ENCODE measurements at places on chromosomes 6 and 20. TPM values are rescaled to one million over a fixed set of nuclear protein-coding genes. Genes with fewer than 3 reads are reported as not detected.

DNA sequence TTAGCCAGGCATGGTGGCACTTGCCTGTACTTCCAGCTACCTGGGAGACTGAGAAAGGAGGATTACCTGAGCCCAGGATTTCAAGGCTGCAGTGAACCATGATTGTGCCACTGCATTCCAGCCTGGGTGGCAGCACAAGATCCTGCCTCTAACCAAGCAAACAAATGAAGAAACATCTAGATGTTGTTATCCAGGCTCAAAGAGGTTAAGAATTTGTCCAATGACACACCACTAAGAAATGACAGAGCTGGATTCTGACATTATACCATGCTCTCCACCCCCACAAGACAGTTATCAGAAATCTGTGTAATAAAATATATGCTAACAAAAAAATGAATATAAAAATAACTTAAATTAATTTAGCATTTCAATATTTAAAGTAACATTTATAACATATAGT lies 925.5 kb upstream of the SLC35B3 start:
- no peak for DNase-seq

DNA sequence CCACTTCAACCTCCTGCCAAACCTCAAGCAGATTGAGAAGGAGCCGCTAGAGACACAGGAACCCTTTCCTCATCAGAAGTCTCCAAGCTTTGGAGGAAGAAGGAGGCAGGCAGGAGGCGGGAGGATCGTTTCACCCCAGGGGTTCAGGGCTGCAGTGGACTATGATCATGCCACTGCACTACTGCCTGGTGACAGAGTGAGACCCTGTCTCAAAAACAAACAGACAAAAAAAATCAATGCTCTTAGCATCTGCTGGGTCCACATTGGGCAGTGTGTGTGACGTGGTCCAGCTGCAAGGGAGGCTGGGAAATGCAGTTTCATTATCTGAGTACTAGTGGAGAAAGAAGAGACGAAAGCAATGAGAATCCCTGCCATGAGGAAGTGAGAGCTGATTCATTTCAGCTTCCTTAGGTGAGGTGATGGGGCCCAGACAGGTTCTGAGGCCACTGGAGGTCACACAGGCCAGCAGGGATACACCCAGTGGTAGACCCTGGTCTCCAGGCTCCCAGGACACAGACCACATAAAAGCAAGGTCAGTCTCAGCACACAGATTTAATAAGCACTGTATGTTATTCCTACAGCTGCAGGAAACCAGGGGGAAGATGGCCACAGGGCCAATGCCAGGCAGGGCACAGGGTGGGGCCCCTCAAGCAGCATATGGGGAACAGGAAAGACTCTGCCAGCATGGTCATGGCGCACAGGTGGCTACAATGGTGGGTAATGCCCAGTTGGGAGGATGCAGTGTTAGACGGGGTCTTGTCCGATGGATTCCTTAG lies 4.3 kb downstream of the GFRA4 start:
- DNase-seq = no peak

VGLL2 gene
- total RNA-seq = not detected

DNA sequence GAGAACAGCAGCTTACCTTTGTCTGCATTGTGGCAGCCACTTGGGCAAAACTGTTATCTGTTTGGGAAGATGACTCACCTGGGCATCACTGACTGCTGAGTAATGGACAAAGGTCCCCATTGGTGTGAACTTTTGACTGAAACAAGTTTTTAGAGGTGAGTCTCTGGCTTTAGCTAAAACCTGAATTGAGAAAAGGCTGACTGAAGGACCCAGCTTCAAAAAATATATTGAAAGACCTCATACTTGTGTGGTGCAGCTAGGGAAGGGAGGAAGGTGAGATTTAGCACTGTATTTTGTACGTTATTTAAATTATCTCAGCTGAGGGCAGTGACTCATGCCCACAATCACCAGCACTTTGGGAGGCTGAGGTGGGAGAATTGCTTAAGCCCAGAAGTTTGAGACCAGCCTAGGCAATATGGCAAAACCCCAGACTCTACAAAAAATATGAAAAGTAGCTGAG lies 4.5 kb upstream of the CITED2 start:
- DNase-seq = no peak

OPN5 gene
- not detected for total RNA-seq

GRCh38 chr20:48295445-48295903 lies 510.2 kb upstream of the SULF2 start:
- peak; percentile 61 for DNase-seq

DNA sequence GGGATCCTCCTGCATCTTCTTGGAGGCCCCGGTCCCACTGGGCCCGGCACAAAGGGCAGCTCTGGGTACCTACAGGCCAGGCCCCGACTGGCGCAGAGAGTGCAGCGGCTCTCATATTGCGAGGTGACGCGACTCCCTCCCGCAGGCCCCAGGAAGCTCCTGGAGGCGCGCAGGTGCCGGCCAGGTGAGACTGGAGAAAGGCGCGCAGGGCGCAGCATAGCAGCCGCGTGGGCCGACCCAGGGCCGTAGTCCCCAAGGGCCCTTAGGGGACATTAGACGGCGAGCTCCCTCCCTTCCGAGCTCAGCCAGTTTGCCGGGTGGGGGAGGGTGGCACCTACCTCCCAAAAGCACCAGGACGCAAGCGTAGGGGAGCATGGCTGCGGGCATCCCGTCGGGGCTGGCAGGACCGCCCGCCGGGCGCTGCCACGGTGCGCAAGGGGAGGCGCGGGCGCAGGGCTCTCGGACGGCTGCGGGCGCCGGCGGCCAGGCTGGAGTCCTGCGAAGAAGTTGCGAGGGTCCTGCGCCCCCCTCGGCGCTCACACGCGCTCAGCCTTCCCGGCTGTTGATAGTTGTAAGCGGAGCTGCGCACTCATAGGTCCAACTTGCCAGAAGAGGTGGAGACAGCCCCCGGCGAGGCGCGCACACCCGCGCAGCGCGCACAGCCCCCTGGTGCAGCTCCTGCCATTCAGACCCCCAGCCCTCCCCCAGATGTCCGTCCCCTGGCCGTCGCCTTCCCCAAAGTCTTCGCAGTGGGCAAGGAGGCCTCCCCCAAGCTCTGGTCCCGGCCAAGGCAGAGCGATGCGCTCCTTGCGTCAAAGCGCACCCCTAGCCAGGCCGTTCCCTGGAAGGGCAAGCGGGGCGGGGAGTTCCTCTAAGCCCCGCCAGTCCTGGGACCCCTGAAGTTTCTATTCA lies 622 bp downstream of the APCDD1L start:
- DNase-seq = no peak

DNA sequence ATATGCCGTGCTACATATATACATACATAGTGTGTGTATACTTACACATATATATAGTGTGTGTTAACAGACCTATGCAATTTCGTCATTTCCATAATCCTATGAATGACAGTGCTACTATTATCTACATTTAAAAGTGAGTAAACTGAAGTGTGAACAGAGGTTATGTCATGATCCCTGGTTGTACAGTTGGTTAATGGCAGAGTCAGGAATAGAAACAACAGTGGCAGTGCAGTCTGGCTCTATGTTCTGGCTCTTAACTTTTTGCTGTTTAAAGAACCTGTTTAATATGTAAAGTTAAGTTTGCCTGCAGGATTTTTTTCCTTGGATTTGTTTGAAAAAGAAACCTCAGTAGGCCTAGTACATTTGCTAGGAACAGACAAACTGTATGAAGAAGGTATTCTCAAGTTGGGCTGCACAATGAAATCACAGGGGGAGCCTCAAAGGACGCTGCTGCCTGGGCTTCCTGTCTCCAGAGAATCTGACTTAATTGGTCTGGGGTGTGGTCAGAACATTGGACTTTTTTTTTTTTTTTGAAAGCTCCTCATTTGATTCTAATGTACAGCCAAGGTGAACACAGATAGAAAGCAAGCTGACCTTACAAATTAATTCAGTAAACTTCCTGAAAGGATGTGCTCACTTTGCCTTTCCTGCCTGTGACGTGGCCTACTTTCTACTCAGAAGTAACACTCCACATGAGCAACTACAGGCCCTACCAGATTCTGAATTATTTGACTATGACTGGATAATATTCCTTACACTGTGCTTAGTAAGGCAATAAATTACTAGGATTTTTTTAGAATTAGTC lies 29.4 kb downstream of the PLCB1 start:
- DNase-seq = no peak

DNA sequence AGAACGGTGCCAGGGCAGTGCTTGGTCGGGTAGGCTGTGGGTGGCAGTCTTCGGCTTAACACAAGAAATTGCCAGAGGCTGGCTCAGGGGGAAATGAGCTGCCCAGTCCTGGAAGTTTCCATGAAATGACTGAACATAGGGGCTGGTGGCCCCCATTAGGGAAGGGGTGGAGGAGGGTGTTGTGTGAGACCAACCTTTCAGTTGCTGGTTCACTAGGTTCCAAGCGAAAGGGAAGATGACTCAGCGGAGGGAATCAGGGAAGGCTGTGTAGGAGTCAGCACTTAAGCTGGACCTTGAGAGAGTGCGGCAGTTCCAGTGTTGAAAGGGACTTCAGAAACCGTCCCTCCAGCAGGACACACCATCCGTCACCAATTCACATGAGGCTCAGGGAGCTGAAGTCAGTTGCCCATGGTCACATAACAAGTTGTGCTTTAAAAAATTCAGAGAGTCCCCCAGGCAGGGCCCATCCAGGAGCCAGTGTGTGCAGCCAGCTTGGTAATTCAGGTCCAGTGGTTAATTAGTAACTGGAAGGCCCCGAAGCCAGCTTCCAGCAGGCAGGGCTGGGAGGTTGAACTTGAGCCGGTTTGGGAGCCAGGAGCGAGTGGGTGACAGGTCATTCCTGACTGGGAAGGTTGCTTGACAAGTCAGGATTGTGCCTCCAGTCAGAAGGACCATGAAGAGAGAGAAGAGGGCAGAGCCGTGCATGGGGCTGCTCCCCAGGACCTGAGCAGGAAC lies at the start of gene SGK2:
SGK2 (plus strand) TSS at position 616 of the 735 bp plus-strand sequence. CDS start 7,469 bp downstream, outside the sequence.
- no peak for DNase-seq

Data from Panc1 (cell line).